CD4-positive, alpha-beta T cell treated with Interleukin-10 for 1 hour (primary cell): ENCODE measurements at places on chromosomes 3 and 15.

GRCh38 chr3:184218814-184219213 is 10.6 kb upstream of the VWA5B2 start:
- DNase-seq, result no peak

GRCh38 chr3:169780742-169781141 is 7.5 kb downstream of the MYNN start:
- DNase-seq, result peak; percentile 15

- no peak for DNase-seq
These were observed 115.5 kb upstream of the ALDH1A3 start for GRCh38 chr15:100763835-100764750.

DNA sequence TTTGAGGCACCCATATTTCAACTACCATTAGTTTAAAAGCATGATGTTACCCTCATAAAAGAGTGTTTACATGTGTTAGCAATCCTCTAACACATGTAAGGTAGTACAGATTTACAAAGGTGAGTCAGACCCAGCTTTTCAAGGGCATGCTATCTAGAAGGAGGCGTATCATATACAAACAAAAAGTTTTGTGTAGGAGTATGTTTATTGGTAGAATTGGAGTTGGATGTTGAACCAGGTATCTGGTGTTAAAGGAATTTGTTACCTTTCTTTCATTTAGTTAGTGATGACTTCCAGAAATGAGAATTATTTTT is 2.4 kb downstream of the HACD3 start:
- DNase-seq, result no peak

DNA sequence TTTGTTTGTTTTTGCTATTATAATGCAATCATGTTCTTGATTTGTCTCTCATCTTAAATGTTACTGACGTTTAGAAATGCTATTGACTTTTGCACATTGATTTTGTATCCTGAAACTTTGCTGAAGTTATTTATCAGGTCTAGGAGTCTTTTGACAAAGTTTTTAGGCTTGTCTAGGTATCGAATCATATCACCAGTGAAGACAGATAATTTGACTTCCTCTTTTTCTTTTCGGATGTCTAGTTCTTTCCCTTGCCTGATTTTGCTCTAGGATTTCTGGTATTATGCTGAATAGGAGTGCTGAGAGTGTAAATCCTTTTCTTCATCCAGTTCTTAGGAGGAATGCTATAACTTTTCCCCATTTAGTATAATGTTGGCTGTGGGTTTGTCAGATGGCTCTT is 719.7 kb upstream of the BCHE start:
- no peak for DNase-seq

DNA sequence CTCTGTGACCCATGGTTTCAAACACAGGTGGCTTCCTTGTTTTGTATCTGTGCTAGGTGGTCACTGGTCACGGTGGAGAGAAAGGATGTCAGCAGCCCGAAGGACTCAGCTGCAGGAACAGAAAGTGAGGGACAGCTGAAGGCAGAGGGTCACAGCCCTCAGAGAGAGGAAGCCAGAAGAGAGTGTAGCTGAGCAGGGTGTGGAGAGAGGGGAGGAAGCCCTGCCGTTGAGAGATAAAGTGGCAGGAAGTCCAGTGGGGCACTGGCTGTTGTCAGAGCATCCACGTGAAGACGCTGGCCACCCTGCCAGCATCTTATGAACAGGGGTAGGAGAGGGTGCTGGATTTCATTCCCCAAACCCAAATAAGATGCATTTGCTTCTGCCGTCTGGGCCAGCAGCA is 36.9 kb downstream of the LIMD1 start:
- peak; percentile 8 for DNase-seq

DNA sequence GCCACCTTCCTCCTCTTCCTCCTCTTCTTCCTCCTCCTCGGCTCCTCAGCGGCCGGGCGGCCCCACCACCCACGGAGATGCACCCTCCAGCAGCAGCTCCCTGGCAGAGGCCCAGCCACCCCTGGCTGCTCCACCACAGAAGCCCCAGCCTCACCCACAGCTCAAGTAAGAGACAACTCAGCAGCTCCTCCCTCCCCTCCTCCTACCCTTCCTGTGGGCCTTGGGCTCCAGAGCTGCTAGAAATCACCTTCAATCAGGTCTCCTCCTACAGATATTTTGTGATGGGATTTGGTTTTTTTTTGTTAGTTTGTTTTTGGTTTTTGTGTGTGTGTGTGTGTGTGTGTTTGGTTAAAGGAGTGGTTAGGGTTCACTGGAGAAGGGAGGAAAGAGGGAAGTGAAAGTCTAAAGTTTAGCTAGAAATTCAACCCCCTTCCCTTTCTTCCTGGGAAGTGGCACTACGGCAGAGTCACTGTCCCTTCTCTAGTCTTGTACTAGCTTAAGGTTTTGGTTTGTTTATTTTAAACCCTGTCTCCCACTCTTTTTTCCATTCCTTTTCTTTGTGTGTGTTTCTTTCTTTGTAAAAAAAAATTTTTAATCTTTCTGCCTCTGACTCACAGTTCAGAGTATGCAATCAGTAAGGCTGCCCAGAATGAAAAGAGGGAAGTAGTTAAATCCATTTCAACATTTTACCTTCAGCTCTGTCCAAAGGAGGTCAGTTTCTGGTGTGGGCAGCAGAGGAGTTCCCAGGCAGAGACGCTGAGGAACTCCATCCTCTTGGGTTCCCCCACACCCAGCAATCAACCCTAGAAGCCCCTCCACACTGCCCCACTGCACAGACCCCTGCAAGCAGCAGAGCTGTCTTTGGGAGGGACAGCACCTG is 29.0 kb upstream of the TIMP4 start:
- no peak for DNase-seq
